NCI-H510A (cell line): ENCODE measurements at places on chromosomes 1 and 21.

GRCh38 chr1:192382758-192383157 is 66.0 kb downstream of the RGS21 start:
- no peak for DNase-seq

DNA sequence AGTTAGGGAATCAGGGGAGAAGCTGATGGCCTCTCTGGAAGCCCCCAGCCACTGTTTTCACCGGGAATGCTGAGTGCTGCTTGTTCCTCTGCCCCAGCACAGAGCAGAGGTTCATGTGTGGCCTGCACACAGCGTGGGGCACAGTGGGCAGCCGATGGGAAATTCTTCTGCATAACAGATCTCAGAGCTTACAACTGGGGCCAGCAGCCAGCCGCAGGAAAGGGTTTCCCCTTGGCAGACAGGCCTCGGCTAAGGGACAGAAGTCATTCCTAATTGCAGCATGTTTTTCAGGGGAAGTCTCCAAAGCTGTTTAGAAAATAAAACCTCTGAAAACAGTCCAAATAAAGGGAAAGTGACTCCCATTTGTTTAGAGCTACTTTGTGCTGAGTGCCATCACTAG is 22.6 kb downstream of the HMGB4 start:
- no peak for DNase-seq

GRCh38 chr1:233230011-233230410 is 65.5 kb downstream of the PCNX2 start:
- no peak for DNase-seq

DNA sequence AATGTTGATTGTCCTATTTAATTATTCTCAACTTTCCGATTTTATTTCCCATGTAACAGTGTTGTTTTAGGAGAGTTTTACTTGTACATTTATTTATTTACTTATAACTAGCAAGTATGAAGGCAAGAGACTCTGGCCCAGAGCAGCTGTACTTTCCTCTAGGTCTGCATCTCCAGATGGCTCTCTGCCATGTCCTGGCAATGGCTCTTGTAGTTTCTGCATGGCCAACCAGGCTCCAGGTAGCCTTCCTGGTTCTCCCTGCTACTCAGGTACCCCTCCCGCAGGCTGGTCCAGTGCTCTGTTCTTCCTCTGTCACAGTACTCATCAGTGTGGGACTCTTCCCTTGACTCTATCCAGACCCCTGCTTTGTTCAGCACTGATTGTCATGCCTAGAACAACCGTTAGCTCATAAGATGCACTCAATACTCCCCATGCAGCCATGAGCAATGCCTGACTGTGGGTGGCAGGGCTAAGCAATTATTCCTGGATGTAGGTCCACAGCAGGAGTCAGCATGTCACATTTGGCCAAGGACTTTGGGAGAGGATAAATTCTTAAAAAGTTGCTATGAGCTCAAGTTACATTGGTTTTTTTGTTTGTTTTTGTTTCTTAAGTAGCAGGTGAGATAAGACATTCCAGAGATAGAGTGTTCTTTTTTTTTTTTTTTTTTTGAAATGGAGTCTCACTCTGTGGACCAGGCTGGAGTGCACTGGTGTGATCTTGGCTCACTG is 10.9 kb upstream of the IL20 start:
- DNase-seq: no peak

DNA sequence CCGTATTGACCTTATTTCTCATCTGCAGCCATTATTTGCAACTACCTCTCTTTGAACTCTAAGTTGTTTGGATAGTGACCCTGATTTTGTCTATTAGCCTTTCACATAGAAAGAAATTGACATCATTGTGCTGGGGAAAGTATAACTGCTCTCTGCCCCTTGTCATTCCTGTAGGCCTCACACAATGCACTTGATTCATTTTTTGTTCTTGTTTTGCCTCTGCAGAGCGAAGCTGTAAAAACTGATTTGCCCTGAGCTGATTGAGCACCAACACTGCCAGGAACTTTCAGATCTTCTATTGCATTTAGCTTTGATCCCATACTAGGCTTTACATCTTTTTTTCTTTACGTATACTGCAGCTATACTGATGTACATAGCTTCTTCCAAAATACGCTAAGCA is 167.2 kb upstream of the PTBP2 start:
- DNase-seq: no peak

DNA sequence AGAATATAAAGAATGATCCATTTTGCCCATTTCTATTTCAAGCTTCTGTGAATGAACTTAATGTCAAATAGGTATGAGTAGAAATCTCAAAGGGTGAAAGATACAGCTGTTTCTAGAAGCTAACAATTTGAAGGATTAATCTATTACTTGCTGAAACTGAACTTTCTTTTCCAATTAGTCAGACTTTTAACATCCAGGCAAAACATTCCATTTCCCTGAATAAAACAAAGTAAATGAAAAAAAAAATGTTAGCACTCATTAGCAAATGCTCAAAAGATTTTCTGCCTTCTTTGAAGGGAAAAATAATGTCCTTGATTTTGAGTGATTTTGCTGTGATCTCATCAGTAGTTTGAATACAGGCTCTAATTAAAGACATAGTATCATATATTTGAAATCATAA is 447.6 kb upstream of the PRMT6 start:
- no peak for DNase-seq
